A549 (cell line): ENCODE measurements at places on chromosomes 2 and 18.

DNA sequence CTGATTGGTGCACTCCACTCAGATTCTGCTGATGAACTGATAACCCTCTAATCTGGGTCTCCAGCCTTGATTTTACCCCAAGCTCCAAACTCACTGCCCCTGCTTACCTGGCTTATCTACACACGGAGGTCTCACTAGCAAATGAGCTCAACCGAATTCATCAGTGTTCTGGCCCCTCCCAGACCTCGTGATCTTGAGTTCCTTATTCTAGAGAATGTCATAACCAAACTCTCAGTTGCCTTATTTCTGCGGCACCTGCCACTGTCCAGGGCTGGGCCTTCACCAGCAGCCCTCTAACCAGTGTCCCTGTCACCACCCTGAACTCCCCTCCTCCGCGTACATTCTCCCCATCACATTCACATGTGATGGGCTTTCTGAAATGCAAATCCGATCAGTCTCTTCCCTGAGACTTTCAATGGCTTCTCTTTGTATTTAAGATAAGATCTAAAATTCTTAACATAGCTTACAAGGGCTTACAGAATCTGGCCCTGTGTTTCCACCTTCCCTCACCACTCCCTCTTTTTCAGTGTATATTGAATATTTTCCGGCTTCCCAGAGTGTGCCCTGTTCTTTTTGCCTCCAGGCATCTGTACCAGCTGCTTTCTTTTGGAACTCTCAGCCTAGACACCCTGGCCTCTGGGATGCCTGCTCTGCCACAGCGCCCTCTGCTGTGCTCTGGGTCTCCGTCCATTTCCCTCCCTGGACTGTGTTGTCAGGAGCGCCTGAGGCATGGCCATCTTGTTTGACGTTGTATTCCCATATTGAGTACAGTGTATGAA, 31.1 kb downstream of the NAB1 start:
- peak; percentile 23 for DNase-seq

DNA sequence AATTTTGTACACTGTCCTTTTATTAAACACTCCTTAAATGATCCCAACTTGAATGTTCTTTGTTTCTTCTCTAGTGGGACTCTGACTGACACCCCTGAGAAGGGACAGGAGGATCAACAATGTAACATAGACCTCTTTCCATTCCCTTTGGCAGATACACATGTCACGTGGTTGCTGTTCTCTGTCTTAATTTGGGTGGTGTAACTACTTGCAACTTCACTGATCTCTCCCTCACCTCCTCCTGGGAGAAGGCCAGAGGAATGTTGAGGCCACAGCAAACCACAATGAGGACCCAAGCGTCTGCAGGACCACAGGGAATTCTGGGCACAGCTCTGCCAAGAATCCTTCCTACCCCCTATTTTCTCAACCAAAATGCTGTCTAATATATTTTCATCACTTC, 205.6 kb downstream of the RTP5 start:
- no peak for DNase-seq

GRCh38 chr2:181457741-181458425, 697 bp downstream of the ITGA4 start:
- DNase-seq = no peak

GRCh38 chr2:207960090-207960489, 65.2 kb downstream of the PLEKHM3 start:
- DNase-seq = no peak

GRCh38 chr2:65277791-65278483, 50.3 kb downstream of the ACTR2 start:
- no peak for DNase-seq

GRCh38 chr2:191376981-191377629, 131.9 kb downstream of the MYO1B start:
- peak; percentile 57 for DNase-seq

DNA sequence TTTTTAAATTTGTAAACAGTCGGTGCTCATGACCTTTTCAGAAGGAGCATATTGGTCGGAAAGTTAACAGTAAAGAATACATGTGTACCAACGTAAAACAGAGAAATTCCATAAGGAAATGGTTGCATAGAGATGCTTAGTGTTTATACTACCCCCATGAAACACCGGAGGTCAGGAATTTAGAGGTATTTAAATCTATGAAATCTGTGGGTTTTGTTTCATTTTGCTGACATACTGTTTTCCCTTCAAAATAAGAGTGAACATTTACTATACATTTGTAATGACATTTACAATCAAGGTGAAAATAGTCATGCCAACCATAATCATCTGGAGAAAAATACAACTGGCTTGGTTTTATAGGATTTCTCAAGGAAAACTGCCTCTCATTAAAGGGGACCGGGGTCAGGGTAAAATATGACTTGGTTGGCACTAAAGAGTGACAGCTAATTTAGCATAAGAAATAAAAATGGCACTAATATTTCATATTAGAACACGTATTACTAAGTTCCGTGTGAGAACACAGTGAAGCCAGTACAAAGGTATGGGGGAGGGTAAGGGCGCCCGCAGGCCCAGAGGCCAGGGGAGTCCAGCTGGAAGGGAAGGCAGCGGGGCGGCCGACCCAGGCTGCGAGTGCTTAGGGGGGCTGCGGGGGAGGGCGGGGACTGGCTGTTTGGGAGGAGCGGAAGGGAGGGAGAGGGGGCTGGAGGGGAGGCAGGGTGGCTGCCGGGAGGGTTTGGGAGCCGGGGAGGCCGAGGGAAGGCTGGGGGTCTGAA, 1.1 kb upstream of the RNU4ATAC start:
- no peak for DNase-seq
